ENCODE measurements at places on chromosomes 5 and 9.

DNA sequence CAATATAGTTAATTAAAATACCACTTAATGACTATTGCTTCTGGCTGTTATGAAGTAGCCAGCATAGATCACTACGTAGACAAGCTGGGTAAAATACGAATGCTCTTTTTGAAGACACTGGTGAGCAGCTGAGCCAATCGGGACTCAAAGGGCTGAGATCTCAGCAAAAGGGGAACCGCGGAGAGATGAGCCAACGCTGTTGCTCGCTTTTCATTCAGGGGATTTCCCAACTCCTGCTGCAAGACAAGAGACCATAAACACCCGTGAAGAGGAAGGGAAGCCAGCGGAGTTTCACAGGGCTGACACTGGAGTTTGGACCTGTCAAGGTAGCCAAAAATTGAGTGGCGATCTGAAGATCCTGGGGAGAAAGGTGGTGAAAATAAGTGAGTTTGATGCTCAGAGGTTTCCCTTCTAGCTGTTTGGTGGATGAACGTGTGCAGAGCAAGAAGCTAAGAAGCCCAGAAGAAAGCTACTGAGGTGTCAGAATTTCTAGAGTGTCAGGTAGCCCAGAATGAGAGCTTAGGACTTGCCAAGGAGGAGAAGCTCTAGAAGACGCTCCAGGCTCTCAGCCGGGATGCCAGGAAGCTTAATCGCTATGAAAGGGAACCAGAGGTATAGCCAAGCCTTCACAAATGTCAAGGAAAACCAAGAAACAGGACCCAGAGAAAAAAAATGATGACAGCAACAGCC is 79.6 kb upstream of the RNU6ATAC start:
- DNase-seq: no peak

GRCh38 chr9:114837923-114838322 is 32.1 kb upstream of the TNFSF15 start:
- DNase-seq: no peak

DNA sequence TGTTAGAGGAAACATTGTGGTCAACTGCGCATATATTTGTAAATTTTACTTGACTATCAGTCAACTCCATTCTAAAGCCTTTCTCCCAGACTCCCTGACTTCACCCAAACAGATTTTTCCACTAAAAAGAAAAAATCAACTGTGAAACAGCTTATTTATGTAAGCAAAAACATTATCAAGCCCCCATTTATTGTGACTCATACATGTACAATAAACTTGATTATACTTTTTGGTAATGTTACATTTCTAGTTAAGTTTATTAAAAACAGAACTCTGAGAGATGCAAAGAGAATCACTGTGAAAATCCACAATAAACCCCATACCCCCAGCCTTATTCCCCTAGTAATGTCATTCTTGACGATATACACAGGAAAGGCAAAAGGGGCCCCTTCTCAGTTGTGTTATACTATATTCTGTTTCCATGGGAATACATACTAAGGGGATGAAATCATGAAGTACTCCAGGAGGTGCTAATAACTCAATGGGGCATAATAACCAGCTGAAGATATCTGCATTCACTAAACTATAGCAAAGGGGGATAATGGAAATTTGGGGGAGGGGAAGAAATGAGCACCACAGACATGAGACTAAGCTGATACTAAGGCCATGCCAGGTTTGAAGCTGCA is 616.0 kb downstream of the ACTL7B start:
- DNase-seq: no peak

GRCh38 chr9:31745886-31746285 is 638.6 kb upstream of the ACO1 start:
- DNase-seq: no peak

DNA sequence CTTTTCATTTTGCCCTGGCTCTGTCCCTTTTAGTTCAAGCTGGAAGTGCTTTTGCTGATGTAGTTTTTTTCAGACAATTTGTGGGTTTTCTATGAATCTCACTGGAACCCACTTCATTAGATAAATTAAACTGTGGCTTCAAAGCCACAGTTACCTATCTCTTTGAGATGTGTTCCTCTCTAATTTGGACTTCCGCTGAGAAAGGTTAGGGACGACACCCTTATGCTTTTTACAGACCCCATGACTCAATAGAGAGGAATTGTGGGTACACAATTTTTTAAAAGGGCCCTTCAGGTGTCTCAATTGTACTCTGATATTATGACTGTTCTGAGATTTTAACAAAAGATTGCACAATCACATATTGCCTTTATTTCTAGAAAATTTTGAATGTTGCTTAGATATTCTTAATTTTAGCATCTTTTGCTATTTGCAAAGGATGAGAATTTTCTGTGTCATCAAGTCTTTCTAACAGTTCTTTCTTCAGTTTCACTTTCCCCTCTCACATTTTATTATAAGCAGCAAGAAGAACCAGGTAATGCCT is 110.6 kb downstream of the GADD45G start:
- no peak for DNase-seq

GRCh38 chr9:4180907-4181605 is 118.8 kb downstream of the GLIS3 start:
- DNase-seq: no peak

GRCh38 chr5:165083394-165083793 is 1578.0 kb downstream of the MAT2B start:
- DNase-seq: no peak

DNA sequence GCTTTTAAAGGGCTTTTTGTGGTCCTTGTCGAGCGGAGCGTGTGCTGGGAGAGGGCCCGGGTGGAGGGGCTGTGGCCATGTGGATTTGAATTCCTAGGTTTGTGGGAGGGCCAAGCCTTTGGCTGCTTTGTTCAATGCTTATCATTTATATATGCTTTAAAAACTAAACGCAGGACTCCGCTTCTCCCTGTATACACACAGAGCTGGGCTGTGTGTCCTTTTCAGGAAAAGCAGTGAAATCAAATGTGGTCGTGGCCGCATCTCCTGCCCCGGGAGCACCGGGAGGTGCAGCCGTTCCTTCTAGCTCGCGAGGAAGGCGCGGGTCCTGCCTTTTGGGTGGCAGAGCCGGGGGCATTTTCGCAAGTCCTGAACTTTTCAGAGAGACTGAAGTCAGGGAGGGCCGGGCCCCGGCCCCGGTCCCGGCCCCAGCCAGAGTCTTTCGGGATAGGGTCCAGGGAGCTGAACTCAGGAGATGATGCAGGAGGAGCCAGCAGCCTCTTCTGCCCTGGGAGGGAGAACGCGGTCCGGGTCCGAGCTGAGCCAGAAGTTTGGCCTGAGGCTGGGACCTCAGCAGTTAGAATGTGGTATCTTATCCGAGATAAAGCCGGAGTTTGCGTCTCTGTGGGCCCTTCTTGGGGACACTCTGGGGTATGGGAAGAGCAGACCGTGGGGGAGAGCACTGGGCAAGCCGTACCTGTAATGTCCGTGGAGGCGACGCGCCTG is 158.8 kb downstream of the C9orf152 start:
- no peak for DNase-seq

DNA sequence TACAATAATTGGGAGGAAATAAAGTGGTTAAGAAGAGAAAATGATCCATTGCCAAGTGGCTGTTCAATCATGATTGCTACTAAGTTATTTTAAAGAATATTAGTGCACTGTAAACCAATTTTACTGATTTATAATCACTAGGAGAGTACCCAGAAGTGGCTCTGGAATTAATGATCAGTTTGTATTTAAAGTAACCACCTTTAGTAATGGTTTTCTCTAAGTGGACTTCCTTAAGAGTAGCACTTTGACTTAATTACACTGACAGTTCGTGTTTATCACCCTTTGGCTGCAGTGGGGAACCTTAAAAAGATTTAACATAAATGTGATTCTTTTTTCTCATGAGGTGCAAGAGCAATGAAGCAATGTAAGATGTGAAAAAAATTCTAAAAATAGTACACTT is 310.8 kb downstream of the CDH12 start:
- DNase-seq: no peak
